ENCODE measurements at places on chromosomes 4 and X.

DNA sequence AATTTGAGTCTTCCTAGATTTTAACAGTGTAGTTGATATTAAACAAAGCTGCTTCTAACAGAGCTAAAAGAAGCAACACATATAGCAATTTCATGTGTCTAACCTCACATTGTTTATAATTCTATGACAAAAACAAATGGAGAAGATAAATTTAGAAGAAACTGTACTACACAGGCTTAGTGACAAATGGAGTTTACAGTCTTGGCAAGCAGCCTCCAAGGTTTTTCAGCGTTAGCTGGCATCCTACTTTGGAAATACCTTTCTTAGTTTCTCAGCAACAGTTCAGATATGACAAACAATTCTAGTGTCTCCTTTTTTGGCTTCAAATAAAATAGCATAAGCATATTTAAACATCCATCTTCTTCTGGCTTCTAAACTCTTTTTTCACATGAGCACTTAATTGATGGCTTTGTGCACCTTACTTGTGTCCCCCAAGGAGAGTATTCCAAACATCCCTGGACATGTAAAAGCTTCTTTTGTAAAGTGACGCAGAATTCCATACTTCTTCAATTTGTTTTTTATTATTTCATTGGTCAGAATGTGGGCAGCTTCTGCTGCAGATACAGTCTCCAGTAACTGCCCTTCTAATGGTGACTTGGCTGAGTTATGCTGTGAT lies 249.8 kb downstream of the ANTXR2 start:
- DNase-seq: no peak

DNA sequence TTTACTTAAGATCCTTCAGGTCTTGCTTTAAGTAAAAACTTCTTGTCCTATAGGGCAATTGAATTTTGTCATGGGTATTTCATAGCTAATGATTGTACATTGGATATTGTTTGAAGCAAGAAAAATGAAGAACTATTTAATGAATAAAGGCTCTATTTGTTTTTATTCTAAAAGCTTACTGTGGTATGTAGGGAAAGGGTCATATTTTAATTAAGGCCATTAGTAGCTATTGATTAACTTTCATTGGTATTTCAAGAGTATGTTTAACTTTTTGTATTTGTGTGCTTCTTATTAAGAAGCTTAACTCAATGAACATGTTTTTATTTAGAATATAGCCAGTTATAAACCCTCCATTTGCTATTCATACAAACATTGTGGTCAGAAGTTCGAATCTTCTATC lies 1951.8 kb upstream of the ADGRL3 start:
- no peak for DNase-seq

DNA sequence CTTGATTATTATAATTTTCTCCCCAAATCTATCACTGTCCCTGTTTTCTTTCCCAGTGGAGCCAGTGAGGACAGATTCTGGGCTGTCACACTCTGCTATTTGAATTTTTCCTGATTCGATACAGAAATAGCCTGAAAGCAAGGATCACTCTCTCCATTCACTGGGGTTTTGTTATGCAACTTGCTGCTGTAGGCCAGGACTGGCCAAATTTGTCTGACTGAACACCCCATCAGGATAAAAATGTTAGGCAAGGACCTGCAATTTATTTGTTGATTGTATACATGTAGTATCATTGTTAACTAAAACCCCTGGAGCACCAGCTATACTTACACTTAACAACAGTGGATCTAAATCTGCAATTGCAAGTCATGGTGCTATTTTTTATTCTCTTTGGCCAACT lies 68.7 kb downstream of the AASDH start:
- no peak for DNase-seq

GRCh38 chrX:95290455-95290854 lies 1394.2 kb upstream of the DIAPH2 start:
- no peak for DNase-seq

DNA sequence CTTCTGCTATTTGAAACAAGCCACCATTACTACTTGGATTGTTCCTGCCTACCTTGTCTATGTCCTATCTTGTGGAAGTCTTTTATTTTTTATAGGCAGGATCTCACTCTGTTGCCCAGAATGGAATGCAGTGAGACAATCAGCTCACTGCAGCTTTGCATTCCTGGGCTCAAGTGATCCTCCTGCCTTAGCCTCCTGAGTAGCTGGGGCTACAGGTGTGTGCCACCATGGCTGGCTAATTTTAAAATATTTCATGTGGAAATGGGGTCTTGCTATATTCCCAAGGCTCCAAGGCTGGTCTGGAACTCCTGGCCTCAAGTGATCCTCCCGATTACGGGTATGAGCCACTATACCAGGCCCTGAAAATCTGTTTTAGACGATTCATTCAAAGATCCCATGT lies 7.6 kb downstream of the RPS3A start:
- DNase-seq: no peak

- DNase-seq: no peak
Observed at GRCh38 chrX:130228871-130229270, 39.8 kb downstream of the ZNF280C start.

GRCh38 chrX:131987252-131987651 lies 35.9 kb upstream of the STK26 start:
- DNase-seq: no peak

GRCh38 chr4:68129793-68130192 lies at the start of gene TMPRSS11F:
Gene TMPRSS11F (minus strand): TSS chr4:68129869. CDS start chr4:68129820, 49 bp downstream.
- DNase-seq: no peak

DNA sequence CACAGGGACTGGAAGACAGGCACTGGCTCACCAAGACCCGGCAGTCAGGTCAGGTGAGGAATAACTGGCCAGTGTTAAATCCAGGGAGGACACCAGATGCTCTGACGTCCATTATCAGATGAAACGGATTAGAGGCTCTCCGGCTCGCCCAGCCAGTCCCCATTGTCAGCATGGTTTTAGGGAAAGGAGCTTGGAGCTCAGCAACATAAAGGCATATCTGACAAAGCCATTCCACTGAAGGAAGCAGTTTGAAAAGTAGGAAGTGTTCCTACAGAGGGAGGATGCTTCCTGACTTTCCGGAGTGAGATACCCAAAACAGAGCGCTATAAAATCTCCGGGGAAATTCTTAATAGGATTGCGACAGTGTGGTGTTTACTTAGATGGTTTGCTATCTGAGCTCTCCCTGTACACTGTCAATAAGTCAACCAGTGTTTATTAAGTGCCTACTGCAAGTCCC lies 14.8 kb downstream of the NDNF start:
- no peak for DNase-seq

DNA sequence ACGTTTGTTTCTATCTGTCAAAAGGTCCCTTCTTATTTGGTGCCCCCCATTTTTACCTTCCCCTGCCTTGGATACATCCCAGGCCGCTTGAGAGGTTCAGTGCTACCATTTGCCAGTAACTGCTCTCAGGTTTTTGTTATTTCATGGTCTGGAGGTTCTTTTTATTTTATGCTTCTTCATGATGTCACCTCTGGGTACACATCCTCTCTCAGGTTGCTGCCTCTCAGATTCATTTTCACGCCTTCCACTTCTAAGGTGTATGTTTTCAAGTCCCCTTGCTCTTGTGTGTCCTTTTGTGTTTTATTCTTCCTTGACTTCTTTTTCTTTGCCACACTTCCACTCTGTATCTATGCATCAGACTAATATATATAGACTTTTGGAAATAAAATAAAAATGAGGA lies 640.1 kb upstream of the AADAT start:
- no peak for DNase-seq

- no peak for DNase-seq
Observed at GRCh38 chr4:129230846-129231245, 134.9 kb downstream of the C4orf33 start.

DNA sequence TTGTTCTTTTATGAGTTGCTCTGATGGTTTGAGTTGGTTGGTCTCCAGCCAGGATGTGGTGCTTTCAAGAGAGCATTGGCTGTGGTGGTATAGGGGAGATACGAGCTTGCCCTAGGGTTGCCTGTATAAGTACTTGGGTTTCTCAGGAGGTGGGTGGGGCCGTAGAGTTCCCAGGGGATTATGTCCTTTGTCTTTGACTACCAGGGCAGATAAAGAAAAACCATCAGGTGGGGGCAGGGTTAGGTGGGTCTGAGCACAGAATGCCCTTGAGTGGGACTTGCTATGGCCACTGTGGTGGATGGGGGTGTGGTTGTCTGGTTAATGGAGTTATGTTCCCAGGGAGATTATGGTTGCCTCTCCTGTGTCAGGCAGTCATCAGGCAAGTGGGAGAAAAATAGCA lies 247.9 kb upstream of the HAND2 start:
- no peak for DNase-seq

DNA sequence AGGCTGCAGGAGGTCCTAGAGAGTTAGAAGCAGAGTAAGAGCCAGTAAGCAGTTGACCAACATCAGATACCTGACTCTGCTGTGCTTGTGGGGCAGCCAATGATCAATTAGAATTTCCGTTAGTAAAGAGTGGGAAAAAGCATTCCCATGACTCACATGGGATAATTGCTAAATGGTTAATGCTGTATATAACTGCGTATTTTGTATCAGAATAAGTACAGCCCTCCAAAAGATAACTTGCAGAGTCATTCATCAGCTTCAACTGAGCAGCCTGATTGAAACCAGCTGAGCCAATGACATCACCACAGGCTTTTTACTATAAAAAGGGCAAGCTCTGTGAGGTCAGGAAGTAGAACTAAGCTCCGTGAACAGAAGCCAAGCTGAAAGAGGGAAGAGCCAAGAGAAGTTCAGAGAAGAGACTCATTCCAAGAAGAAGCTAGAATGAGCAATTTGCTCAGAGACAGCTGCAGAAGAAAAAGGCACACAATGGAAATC lies 67.9 kb downstream of the PPP3CA start:
- no peak for DNase-seq

- DNase-seq: no peak
Observed at GRCh38 chr4:16908377-16909021, 10.1 kb upstream of the LDB2 start.

- no peak for DNase-seq
Observed at GRCh38 chr4:47615385-47615784, 130.3 kb downstream of the ATP10D start.

DNA sequence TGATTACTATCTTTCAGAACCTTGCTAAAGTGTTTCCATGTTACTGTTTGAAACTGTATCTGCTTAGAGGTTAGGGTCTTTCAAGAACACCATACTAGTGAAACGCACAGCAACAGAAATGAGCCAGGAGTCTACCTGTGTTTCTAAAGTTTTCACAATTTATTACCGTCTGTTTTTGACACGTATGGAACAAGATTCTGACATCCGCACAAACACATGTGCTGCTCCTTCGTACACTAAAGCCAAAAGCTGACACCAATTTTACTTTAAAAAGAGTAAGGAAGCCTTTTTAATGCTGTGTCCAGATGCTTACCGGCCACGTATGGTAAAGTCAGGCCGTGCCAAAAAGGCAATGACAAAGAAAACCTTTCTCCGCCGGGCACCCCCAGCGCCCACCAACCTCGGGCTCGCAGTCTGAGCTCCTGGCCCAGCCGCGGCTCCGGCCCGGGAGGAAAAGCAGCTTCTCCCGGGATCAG lies 532 bp downstream of the RPS4X start:
- DNase-seq: no peak

- DNase-seq: peak; percentile 10
Observed at GRCh38 chrX:84187533-84188319, at the start of gene RPS6KA6. Gene RPS6KA6 (minus strand): TSS chrX:84188199. CDS start chrX:84187899, 300 bp downstream.

DNA sequence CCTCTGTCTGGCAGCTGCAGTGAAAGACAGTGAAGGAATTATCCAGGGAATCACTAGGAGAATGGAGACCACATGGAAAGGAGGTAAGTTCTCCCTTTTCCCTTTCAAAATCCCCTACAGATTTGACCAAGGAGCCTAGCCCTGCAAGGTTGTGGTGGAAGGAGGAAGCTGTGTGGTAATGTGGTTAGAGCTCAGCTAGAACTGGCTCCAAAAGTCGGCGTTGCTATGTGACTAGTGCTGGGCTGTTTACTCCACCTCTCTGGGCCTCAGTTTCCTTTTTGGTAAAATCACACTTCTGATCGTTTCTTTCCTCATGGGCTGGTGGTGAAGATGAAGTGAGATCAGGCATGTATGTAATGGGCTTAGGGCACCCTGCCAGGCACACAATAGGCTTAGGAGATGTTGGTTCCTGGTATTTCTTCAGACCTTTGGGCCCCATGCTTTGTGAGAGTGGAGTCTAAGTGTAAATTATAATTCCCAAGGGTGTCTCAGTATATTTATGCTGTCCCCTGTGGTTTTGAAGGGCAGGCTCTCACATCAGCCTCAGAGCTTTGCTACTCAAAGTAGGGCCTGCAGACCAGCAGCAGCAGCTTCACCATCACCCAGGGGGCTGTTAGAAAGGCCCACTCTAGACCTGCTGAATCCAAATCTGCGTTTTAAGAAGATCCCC lies 183.7 kb upstream of the BCOR start:
- DNase-seq: no peak

GRCh38 chr4:8092282-8092681 lies 66.3 kb downstream of the ABLIM2 start:
- no peak for DNase-seq

DNA sequence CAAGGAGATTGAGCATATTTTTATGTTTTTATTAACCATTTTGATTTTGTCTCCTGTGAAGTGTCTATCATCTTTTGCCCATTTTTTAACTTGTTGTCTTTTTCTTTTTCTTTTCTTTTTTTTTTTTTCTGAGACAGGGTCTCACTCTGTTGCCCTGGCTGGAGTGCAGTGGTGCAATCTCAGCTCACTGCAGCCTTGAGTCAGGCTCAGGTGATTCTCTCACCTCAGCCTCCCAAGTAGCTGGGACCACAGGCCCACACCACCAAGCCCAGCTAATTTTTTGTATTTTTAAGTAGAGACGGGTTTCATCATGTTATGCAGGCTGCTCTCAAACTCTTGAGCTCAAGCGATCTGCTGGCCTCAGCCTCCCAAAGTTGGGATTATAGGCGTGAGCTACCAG lies 4.6 kb upstream of the ADD1 start:
- no peak for DNase-seq

DNA sequence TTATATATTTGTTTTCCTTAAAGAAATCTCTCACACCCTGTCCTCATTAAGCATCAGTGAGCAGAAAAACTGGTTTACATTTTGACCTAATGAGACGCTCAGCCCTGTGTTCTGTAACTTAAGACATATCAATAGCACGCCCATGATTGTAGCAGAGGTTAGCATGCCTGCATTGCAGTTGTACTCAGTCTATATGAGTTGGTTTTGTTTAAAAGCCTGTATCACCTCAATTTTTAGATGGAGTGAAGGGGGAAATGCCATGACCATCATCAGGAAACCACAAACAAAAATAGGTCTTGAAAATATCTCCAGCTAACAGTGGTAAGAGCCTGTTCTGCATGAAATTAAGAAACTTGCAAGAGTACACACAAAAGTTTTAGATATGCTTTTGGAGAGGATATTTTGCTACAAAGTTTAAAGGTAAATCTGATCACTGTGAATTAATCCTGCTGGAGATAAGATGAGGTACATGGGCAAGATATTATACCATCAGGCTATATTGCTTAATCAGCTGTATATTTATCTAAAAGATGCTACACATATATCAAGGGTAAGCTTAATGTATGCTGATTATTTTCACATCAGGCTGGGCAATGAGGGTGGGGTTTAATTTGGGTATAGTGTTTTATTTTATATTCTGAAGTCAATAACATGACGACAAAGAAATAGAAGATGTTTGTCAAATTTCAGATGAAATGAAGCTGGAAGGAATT lies 13.1 kb upstream of the COQ2 start:
- no peak for DNase-seq

DNA sequence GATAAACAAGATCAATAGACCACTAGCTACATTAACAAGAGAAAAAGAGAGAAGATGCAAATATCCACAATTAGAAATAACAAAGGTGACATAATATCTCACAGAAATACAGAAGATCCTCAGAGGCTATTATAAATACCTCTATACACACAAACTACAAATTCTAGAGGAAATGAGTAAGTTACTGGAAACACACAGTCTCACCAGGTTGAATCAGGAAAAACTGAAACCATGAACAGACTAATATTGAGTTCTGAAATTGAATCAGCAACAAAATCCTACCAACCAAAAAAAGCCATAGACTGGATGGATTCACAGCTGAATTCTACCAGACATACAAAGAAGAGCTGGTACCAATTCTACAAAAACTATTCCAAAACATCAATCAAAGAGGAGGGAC lies 211.8 kb upstream of the CPEB2 start:
- DNase-seq: no peak
